Stimulated activated CD8-positive, alpha-beta memory T cell treated with anti-CD3 and anti-CD28 coated beads, Interleukin-7, amount 100 ng/mL, for 1 hour (primary cell): ENCODE measurements at places on chromosomes 5 and 9.

DNA sequence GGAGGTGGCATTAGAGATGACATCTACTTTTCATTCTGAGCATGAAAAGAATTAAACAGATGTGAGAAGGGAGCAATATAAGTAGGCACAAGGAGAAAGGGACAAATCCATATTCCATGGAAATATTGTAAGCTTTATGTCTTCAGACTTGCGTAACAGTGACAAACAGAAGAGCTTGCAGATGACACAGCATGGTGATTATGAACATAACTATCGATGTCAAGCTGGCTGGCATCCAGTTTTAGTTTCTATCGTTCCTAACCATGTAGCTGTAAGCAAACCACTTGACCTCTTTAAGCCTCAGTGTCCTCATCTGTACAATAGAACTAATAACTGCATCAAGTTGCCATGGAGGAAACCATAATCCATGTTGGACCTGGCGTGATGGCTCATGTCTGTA lies 246.7 kb upstream of the ADRA1B start:
- DNase-seq, result no peak

DNA sequence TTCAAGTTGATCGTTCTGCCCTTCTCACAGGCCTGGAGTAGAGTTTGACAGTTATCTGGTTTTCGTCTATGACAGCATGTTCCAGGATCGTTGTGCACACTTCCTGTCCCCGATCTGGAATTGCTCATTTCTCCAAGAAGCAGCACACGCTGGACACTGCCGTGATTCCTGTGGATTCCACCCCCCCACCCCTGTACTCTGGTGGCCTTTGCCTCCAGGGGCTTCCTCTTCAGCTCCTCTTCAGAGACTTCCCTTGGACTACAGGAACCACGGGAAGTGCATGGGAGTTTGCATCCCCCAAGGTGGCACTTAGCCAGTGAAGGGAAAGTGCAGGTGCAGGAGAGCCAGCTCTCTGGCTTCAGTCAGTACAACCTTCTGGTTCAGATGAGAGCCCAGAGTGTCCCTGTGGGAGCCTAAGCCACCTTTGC lies 160.7 kb downstream of the CACNA1B start:
- DNase-seq, result no peak

DNA sequence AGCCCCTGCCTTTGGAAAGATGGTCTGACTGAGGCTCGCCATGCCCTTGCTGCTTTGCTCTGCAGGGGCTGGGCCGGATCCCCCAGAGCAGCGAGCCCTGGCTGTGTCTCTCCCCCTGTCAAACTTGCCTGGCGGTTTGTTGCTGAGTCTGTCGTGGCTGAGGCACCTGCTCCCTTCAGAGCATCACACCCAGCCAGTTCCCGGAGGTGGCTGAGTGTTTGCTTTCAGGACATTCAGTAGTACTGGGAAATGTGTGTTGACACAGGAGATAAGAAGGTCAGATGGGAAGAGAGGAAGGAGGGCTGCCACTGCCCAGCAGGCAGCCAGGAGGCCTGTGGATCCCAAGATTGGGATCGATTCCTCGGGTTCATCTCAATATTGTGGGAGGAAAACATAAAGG lies 62.9 kb downstream of the GADD45G start:
- DNase-seq, result no peak

DNA sequence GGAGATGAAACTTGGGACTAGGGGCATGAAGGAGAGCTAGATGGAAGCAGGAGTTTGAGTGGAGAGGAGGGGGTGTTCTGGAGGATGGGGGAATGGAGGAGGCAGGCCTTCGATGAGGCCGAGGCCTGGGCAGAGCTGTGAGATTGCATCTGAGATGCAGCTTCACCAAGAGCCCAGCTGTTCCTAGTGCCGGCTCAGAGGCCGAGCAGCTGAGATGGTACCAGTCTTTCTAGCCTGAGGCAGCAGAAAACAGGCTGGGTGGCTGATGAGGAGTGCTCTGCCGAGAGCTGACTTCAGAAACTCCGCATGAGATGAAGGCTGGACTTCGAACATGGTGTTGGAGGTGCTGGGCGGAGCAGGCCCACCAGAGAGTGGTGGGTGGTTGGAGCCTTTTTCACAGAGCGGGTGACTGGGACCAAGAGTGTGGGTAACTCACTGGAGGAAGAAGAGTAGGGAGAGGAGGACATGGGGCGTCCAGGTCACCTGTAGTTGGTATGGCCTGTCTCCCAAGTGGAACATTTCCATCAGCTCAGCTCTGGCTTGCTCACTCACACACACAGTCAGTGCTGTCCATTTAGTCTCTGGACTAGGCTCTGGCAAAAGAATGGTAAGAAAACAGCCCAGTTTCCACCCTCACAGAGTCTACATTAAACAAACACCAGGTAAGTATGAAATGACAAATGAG lies 54.7 kb downstream of the TMOD1 start:
- no peak for DNase-seq

DNA sequence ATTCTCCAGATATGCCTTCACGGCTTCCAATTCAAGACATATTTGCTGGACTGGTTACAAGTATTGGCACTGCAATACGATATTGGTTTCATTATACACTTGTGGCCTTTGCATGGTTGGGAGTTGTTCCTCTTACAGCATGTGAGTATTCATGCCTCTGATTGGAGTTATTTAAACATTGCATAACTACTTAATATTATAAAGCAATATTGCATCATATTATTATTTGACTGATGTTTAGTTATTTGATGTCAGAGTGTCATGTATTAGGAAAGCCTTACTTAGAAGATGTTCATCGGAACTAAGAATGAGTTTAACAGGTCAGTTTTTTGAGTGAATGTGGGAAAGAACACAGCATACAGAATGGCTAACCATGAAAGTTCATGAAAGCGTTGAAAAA lies 28.3 kb downstream of the MARCHF6 start:
- no peak for DNase-seq

GRCh38 chr5:158644301-158644700 lies 455.4 kb downstream of the EBF1 start:
- DNase-seq, result no peak

DNA sequence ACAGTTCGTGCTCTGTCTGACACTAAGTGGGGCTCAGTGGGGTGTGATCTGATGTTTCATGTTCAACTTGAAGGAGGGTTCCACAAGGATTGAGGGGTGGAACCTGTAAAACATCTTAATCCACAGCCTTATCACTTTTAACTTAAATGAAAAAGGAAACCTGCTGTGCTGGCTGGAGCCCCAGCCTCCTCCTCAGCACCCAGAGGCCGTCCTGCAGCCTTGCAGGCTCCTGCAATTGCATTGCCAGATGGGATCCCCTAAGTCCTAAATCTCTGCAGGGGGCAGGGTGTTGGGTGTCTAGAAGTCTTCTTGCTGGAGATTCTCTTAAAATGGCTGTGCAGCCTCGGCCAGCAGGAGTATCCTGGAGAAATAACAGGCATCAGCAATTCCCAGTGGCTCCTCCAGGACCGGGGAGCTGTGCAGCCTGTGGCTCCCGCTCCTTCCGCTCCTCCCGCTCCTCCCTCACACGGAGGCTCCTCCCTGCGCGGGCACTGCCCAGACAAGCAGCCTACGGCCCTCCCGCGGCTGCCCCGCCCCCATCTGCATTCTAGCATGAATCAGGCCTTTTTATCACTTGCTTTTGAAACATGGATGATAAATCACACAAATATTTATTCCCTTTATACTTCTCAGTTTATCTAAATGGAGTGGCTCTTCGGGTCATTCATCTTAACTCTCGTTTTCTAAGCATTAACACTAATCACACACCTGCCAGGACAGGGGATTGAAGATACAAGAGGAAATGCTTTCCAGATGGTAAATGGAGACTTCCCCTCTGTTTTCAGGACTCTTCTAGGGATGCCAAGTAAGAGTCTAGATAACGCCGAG lies 131.0 kb downstream of the ADAMTS16 start:
- DNase-seq, result no peak
